ENCODE measurements at places on chromosomes 12 and 14.

DNA sequence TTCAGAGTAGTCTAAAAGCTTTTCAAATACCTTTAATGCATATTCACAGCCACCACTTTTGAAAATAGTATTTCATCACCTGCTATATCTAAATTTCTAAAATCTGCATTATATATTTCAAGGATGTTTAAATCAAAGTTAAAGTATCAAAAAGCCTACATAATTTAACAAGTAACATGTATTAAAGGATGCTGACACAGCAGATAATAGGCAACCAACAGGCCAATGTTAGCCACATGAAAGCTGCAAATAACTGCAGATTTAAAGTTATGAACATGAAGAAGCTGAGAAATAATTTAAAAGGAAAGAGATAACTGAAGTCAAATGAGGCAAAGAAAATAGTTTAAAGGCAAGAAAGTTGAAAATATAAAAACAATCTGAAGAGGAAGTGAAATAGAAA, 39.8 kb upstream of the NELL2 start:
- no peak for DNase-seq

DNA sequence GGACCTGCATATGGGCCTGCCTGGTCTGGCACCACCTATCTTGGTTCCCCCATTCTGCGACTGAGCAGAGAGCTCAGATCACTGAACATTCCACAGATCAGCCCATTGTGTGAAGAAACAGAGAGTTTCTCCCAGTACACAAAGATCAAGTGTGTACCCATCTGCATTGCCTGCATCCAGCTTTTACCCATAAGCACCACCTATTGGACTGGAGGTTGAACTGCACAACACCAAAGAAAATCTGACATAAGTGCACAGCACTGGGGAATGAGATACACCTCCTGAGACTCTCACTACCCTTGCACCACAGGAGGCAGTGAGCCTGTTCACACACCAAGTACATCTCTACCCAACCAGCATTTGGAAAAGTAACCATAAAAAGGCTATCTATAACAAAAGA, 362.6 kb upstream of the CLEC14A start:
- DNase-seq = peak; percentile 6

DNA sequence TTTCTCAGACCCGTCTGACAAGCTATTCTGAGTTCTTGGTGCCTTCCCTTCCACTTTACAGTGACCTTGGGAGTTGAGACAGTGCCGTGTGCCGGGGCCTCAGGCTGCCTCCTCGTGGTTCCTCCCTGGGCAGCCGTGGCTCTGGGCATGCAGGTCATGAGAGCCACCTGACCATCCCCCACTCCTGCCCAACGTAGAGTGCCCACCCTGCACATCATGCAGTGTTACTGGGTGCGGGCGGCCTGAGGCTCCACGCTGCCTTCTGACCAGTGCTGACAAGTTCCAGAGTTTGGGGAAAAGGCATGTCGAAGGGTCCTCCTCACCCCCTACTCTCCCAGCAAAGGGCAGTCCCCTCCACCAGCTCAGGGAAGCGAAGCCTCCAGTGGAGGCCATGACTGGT, 190.5 kb downstream of the TSPAN9 start:
- no peak for DNase-seq

- DNase-seq = no peak
Measured at GRCh38 chr12:41709463-41710285, 435.0 kb downstream of the GXYLT1 start.

DNA sequence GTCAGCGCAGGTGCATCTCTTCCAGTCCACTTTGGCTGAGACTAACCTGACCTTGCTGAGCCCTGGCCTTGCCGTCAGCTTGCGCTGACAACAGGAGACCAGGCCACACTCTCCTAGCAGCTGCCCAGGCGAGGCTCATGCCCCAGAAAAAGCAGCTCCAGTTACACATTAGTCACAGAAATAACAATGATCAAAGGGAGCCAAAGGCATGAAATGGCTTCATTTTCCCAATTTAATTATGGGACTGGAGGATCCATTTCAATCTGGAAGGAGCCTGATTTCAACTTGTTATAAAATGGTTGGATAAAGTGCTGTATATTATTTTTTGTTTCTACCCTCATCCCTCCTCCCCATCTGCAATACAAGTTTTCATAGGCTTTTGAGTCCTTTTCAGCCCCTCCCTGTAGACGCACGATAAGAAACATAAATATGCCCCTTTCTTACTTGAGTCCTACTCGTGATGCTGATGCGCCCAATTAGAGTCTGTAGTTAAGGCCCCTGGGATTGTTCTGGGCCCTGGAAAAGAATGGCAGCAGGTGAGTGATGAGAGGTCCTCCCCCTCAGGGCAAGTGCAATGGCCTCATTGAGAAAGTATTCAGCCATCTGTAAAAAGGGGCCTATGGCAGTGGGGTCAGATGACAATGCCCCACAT, 376.0 kb downstream of the C12orf75 start:
- peak; percentile 46 for DNase-seq

- no peak for DNase-seq
Measured at GRCh38 chr12:11881835-11882234, 188.9 kb upstream of the BCL2L14 start.

GRCh38 chr12:80017261-80017870, 82.0 kb upstream of the OTOGL start:
- DNase-seq = no peak

GRCh38 chr12:120999191-121000120, 16.8 kb downstream of the C12orf43 start:
- DNase-seq = no peak

GRCh38 chr14:94126800-94127199, 2.6 kb downstream of the IFI27L2 start:
- DNase-seq = no peak

GRCh38 chr12:83537428-83538053, 850.8 kb downstream of the TMTC2 start:
- no peak for DNase-seq

- no peak for DNase-seq
Measured at GRCh38 chr14:104144911-104145825, 6.8 kb downstream of the KIF26A start.

DNA sequence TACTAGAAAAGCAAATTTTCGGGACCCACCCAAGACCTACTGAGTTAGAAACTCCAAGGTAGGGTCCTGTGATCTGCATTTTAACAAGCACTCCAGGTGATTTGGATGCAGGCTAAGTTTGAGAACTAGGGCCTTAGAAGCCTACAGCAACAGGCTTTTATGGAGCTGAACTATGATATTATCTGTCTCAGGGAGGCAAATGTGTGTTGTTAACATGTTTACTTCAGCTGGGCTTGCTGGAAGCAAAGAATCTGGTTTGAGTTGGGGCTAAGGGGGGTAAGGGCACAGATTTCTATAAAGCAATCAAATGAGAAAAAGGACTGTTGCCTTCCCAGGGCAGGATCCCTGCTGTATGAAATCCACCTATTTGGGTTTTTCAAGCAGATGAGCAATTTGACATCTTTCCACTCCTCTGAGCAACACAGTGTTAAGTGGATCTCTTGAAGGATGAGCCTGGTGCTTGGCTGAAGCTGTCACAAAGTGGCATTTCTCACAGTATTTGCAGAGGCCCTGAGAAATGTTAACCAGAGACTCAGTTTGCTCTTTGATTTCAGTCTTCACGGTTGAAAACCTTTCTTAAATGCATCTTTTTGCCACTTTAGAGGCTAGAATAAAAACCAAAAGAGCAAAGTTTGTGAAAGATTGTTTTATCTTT, 36.2 kb upstream of the SOCS2 start:
- DNase-seq = no peak

DNA sequence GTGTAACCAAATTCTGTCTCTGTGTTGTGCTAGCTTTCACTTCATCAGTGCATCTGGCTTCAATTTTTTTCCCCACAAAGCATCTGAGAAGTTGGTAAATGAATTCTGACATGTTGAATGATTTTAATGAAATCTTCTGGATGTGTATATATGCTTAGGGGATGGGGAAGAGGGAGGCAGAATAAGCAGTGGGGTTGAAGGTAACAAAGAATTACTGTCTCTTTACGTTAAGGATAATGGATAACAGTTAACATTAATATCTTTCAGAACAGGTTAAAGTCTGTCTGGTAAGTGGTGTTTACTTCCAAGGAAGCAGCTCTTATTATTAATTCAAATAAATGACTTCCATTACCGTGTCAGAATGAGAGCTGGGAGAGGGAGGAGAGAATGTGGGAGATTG, 261.7 kb downstream of the ERC1 start:
- DNase-seq = no peak

DNA sequence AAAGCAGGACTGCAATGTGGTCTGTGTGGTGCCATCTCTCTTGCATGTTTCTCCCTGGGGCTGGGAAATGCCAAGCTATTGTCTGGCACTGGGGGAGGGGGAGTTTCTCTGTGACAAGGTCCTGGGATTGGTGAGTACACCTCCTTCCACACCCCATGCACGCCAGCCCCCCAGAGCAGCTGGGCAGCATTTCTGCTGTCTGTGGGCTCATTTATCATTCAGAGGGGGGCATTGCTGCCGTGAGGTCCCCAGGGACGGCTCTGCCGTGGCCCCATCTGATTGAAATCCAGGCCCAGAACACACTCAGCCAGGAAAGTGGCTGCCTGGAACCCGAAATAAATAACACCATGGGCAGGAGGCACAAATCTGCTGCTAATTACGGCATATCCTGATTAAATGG, 12.6 kb upstream of the FAM222A start:
- DNase-seq = no peak

- DNase-seq = peak; percentile 82
Measured at GRCh38 chr14:65879248-65880009, 466.9 kb downstream of the FUT8 start.

- no peak for DNase-seq
Measured at GRCh38 chr12:124332900-124333299, 38.0 kb downstream of the RFLNA start.

DNA sequence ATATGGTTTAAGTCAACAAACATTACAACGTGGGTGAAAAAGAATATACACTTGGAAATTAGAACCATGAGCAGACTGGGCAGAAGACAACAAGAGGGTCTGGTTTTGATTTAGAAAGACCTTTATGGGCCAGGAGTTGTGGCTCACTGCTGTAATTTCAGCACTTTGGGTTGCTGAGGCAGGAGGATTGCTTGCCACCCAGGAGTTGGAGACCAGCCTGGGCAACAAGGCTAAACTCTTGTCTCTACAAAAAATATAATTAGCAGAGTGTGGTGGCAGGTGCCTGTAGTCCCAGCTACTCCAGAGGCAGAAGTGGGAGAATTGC, 2.7 kb upstream of the NFKBIA start:
- DNase-seq = no peak

DNA sequence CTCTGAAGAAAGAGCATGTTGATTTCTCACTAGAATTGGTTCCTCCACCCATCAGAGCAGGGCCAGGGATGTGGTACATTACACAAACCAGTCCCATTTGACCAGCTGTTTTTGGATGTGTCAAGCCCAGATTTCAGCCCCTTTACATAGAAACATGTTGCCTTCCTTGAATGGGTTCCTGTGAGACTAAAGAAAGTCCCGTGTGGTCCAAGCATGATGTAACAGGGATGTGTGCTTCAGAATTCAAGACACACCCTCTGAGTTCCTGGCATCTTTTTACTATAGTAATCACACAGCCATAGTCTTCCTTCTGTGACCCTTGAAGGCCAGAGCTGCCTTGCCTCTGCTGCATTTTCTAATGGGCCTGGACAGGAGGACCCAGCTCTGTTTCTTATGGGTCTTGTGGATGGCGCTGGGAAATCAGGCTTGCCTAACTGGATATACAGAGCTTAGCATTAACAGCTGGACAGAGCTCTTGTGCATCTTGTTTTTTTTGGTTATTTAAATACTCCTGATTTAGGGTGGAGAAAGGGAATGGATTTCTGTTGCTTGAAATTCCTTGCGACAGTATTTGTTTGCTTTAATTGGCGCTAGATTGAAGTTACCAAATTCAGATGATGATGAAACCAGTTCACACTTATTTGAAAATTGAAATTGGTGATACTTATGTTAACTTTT, 341.0 kb downstream of the ZFP36L1 start:
- DNase-seq = no peak

DNA sequence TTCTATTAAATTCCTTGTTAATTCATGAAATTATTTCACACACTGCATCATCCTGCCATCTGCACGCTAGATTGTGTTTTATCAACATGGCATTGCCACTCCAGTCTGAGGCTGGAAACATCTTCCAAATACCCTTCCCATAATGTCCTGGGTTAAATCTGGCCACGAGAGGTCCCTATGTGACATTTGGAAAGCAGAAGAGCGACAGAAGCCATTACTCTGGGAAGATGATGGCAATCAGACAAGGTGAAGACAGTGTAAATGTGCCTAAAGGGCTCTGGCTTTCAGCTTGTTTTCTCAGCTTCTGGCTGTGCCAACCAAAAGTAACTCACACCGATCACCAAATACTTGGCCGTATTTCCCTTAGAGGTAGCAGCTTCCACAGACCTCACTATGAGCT, 144.8 kb downstream of the CAPZA3 start:
- DNase-seq = no peak

DNA sequence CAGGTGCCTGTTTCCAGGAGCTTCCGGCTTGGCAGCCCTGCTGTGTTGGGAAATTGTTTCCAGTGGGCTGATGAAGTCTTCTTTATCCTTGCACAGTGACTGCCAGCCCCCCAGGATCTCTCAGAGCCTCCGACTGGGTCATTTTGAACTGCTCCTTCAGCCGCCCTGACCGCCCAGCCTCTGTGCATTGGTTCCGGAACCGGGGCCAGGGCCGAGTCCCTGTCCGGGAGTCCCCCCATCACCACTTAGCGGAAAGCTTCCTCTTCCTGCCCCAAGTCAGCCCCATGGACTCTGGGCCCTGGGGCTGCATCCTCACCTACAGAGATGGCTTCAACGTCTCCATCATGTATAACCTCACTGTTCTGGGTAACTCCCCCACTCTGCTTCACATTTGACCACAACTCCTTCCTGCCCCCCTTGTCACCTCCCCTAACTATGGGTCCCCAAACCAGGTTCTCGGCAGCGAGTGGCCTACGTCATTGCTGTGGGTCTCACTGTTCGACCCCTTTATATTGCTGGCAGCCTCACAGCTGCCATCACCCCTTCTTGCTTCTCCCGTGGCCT, 2.3 kb downstream of the LAG3 start:
- no peak for DNase-seq

DNA sequence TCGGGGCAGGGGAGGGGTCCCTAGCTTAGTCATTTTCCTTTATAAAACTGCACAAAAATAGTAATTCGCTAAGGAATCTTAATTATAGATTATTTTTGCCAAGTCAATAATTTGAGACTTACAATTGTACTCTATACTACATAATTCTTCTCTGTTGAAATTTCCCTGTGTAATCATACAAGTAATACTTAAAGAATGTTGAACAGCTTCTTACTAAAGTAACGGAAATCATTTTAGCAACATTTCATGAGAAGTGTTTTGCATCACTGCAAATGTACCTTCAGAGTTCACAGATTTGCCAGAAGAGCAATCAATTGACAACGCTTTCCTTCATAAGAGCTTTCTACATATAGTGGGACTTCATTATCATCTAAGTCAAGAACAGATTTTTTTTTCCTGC, 7.9 kb upstream of the GNG2 start:
- DNase-seq = peak; percentile 51

- no peak for DNase-seq
Measured at GRCh38 chr12:95349291-95349690, 124.7 kb upstream of the METAP2 start.

GRCh38 chr12:82015623-82016347, 256.6 kb upstream of the PPFIA2 start:
- no peak for DNase-seq

All from ELR (cell line).